ENCODE measurements at places on chromosomes 1 and 21.

DNA sequence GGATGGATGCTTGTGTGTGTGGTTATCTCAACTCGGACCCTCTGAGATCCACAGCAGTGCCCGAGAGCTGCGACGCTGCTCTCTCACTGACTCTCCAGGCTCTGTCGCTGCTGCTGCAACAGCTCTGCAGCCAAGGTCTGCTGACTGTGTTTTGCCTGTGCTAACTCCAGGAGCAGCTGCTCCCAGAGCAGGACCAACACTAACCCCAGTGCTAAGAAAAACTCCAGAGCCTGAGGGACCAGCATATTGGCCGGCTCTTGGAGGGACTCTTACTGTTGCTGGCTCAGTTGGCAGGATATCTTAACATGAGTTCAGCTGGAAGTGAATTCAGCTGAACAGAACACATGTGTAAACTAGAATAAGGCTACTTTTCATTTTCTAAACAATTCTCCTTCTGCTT is 4.4 kb downstream of the LCE2C start:
- DNase-seq, result no peak

GRCh38 chr21:44949161-44949778 is 9.4 kb downstream of the SLX9 start:
- DNase-seq, result no peak

GRCh38 chr1:178961331-178961730 is 64.4 kb upstream of the FAM20B start:
- DNase-seq, result no peak

DNA sequence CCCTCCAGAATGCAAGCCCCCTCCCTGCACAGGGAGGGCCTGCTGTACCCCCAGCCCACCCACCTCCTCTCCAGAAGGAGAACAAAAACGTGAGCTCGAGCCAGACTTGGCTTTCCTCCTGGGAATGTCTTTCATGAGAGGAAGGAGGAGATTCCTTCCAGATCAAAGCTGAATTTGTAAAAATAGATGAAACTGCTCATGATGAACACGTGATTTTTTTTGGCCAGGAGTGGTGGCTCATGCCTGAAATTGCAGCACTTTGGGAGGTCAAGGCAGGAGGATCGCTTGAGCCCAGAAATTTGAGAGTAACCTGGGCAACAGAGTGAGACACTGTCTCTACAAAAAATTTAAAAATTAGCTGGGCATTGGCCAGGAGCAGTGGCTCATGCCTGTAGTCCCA is 21.8 kb downstream of the GPR157 start:
- DNase-seq, result no peak

DNA sequence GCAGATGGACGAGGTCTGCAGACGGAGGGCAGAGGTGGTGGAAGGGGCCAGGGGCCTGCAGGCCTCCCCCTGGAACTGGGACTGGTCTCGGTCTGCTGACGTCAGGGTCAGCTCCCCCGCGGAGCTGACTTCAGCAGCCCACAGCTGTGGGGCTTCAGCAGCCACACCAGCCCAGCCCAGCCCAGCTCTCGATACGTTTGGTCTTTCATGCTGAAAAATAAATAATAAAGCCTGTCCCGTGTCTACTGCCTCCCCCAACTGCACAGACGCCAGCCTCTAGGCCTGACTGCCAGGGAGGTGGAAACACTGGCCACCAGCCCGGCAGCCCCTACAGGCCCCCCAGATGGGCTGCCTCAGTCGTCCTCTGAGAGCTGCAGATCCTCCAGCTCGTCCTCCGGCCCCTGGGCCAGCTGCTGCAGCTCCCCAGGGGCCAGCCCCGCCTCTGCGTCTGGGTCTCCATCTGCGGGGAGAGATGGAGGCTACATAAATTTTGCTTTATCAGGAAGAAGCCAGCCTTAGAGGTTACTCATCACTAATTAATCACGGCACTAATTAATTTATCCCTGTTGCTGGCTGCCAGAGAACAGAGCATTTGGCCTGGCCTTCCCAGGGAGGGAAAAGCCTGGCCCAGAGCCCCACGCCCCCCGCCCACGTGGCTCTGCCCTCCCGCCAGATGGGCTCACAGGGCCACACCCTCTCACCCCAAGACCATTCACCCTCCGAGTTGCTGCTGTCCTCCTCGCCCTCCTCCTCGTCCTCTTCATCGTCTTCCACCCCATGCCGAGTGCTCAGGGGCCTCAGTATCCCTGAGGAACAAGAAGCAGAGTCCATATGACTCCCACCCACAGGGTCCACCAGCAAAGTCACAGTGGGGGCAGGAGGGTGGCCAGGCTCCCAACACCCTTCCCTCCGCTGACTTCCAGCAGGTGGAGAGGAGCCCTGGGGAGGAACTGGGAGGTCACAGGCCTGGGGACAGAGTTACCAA is 14.4 kb downstream of the NOC2L start:
- no peak for DNase-seq

- DNase-seq, result no peak
Observed at GRCh38 chr1:77888081-77888780, at the start of gene NEXN. NEXN (plus strand) TSS chr1:77888624; CDS start chr1:77916107, 27,483 bp downstream.

GRCh38 chr1:177571076-177571475 is 398.8 kb downstream of the SEC16B start:
- DNase-seq, result no peak

- no peak for DNase-seq
Observed at GRCh38 chr1:35945327-35945726, 14.4 kb downstream of the AGO3 start.

DNA sequence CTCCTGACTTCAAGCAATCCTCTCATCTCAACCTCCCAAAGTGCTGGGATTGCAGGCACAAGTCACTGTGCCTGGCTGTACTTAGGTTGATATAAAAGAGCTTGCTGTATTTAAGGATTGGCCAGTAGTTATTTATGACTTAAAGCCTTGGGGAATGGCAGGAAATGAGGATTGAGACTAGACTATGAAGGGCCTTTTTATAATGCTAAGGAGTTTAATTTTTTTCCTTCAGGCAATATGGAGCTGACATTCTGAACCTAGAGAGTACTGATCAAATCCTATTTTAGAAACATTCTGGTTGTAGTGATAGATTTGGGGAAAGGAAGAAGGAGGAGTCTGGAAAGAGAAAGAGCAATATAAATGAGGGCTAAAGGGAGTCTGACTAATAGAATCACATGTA is 44.7 kb downstream of the MSH4 start:
- no peak for DNase-seq

- DNase-seq, result no peak
Observed at GRCh38 chr1:46401154-46401913, 7.2 kb downstream of the FAAH start.

DNA sequence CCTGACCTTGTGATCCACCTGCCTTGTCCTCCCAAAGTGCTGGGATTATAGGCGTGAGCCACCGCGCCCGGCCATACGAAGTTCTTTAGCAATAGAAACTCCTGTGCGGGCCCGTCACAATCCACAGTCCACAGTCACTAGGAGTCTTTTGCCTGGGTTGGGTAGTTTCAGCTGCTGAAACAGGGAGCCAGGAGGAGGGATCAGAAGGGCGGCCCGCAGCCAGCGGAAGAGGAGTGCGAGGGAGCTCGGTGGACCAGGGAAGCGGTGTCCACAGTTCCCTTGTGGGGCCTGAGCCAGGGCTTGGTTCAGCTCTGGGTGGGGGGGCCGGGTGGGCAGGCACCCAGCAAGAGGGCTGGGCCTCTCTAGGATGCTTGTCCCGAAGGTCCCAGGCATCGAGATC is 17.9 kb upstream of the HSPG2 start:
- DNase-seq, result no peak

DNA sequence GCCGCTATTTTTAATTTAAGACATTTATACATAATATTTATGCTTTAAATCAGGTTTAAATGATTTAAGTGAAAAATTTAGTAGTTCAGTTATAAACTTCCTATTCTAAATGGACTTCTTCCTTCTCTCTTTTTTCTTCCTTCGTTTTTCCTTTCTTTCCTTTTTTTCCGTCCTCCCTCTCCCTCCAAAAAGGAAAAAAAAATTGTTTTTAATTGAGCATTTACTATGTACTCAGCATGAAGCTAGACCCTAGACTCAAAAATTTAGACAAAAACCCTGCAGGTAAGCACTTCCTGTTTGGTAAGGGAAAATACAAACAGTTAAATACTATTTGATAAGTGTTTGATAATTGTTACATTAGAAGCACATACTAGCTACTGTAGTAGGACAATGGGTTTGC is 2.6 kb upstream of the TM2D1 start:
- DNase-seq, result no peak

- DNase-seq, result no peak
Observed at GRCh38 chr1:247212012-247212411, 40.2 kb upstream of the ZNF124 start.
